Right cardiac atrium (tissue), 5 donors: ENCODE measurements at places on chromosomes 6 and 20. TPM values are rescaled to one million over a fixed set of nuclear protein-coding genes. Genes with fewer than 3 reads are reported as not detected.

Gene C2
- total RNA-seq, result 11.4 TPM

DNA sequence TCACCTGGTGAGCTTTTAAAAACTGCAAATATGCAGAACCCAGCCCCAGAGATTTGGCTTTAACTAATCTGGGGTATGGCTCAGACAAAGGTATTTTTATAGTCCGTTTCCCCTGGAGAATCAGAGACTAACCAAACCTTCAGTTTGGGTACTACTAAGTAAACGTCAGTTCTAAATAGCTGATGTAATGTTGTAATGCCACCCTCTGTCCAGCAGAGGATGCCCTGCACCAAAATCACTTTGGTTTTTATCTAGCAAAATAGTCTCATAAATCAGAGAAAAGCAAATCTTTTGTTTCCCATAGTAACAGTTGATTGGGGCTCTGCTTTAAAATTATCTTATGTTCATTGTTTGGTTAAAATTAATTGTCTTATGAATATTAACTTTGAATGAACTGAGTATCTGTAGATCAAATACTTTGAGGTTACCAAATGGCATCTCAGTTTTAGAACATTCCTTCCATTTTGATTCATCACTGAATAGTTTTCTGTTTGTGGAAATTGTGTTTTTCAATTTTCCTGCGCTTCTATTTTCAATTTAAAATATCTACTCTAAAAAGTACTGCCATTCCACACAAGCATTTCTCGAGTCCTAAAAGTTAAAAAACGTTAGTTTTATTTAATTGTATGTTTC, 278.3 kb upstream of the PLCB4 start:
- peak; percentile 46 for DNase-seq

Gene CPNE5
- 64.6 TPM for total RNA-seq

Gene GABRR1
- not detected for total RNA-seq

Gene PROKR2
- not detected for total RNA-seq

- DNase-seq, result no peak
These were observed 145.1 kb downstream of the CLIC5 start for GRCh38 chr6:45870531-45870930.

Gene CLPSL2
- total RNA-seq, result not detected

Gene PRSS16
- 0.26 TPM for total RNA-seq

DNA sequence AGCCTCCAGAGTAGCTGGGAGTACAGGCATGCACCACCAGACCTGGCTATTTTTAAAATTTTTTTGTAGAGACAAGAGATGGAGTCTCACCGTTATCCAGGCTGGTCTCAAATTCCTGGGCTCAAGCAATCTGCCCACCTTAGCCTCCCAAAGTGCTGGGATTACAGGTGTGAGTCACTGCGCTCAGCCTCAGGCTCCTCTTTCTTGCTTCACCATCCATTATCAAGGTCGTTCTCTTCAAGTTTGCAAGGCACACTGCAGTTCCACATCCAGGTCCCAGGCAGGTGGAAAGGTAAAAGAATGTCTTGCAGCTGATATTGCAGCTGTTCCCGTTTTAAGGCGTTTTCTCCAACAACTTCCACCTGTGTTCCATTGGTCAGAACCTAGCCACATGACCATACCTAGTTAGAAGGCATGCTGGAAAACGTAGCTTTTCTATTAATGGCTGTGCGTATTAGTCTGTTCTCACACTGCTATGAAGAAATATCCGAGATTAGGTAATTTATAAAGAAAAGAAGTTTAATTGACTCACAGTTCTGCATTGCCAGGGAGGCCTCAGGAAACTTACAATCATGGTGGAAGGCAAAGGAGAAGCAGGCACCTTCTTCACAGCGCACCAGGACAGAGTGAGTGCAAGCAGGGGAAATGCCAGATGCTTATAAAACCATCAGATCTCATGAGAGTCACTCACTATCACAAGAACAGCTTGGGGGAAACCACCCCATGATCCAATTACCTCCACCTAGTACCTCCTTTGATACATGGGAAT, 51.7 kb downstream of the PCNA start:
- DNase-seq, result no peak

Gene PAQR8
- 6.1 TPM for total RNA-seq

- no peak for DNase-seq
These were observed 2.6 kb downstream of the PACSIN1 start for GRCh38 chr6:34468378-34468892.

Gene BNIP5
- total RNA-seq, result 0.06 TPM

Gene NAA20
- 49.4 TPM for total RNA-seq

DNA sequence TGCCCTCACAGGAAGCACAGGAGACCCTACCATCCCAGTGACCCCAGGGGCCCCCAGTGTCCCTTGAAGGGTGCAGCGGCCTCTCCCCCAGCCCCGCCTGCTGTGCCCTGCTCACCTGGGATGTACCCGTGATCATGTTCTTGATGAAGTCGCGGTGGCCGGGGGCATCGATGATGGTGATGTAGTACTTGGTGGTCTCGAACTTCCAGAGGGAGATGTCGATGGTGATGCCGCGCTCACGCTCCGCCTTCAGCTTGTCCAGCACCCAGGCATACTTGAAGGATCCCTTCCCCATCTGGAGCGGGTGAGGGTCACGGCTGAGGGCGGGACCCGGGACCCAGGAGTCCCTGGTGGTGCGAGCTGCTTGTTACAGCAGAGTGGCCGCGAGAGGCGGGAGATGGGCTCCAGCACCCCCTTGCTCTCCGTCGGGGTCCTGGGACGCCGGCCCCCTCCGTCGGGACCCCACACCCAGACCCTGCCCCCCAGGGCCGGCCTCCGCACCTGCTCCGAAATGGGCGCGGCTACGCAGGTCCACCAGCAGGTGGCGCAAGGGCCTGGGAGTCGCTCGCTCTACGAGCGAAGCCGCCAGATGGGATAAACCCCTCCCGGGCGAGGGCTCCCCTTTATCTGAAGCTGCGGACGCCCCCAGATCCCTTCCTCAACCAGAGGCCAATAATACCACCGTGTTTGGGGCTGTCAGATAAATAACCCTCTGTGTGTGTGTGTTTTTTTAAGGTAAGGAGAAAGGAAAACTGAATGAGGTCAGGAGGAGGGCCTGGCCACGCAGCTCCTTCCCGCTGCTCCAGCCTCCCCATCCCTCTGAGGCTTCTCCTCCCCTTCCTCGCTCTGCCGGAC, 2.9 kb downstream of the EEF1A2 start:
- DNase-seq, result peak; percentile 90

- peak; percentile 78 for DNase-seq
These were observed 447.0 kb downstream of the LMBRD1 start for GRCh38 chr6:69349771-69350170.

DNA sequence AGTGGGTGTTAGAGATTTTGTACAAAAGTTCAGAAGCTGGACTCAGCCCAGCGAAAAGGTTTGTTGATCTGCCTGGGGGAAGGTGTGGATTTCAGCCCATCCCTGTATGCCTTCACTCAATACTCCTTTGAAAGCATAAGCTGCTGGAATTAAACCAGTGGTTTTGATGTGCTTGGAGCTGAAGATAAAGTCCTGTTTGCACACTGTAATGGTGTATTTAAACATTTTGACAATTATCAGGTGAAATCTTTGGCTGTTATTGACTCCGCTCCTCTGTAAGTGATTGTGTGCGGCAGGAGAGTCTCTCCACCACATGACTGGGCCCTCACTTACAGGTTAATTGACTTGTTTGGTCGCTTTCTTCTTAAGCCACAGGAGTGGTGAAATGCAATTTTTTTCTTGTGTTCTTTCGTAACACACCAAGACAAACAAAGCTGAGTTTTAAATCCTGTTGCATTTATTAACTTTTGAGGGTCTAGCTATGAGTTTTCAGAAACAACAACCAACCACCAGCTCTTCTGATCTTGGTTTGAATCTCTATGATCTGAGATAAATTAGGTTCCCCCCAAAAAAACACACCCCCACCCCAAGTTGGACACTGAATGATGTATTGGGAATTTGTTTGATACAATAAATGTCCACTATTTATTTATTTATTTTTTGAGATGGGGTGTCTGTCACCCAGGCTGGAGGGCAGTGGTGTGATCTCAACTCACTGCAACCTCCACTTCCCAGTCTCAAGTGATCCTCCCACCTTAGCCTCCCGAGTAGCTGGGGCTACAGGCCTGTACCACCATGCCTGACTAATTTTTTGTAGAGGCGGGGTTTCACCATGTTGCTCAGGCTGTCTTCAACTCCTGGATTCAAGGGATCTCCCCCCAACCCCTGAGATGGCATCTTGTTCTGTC, 46.3 kb upstream of the NCOA3 start:
- DNase-seq, result no peak

DNA sequence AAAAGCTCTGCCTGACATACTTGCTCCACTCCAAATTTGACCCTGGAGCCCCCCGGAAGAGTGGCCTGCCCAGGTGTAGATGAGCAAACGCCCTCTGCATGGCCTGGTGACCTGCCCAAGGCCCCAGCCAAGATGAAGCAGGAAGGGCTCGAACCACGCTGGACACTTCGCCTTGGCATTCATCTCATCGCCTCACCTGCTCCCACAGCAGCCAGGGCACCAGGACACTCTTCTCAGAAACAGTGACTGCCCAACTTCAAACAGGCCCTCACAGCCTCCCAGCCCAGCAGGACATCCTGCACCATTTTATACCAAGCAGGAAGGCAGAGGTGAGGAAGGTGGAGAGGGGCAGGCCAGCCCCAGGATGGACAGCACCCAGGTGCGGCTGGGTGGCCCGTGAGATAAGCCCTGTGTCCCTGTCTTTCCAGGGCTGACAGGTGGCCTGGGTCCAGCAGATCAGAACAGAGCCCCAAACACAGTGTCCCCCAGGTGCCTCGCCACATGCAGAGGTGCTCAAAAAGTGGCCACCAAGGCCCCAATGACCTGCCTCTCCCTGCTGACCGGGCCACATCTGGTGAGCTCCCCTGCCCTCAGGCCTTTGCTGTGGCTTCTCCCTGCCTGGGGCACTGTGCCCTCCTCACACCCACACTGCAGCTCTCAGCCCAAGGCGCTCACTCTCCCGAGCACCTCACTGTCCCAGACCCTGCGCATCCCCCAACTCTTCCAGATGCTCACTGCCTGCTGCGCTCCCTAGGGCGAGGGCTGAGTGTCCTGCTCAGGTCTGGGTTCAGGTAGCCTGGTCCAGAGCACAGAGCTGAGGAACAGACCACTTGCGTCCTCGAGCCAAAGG, 7.2 kb downstream of the ACSS1 start:
- DNase-seq, result peak; percentile 47

DNA sequence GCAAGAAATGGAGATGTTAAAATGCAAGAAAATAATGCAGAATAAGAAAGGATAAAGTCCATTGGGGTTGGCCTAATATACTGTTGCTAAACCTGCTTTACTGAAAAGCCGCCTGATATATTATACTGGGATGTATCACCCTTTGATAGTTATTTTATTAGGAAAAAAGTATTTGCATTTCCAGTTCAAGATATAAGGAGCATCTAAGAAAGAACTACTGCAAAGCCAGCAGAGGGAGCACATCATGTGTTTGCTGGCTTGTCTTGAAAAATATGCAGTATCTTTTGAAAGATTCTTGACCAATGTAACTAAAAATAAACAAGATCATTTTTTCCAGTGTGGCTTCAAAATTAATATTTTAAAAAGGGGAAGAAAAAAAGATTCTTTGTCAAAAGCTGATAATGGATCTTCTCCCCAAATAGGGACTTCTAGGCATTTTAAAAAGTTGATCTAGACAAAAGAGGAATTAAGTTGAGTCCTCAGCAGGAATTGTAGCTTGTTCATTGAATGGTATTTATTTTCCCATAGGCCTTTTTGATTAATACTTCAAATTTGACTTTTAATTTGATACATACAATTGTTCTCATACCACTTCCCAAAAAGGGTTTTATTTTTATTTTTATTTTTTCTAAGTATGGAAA, 214.9 kb downstream of the ZFAND3 start:
- no peak for DNase-seq

Gene SLCO4A1
- total RNA-seq, result 4.7 TPM

GRCh38 chr6:111844376-111844775, 28.9 kb downstream of the FYN start:
- DNase-seq, result no peak

DNA sequence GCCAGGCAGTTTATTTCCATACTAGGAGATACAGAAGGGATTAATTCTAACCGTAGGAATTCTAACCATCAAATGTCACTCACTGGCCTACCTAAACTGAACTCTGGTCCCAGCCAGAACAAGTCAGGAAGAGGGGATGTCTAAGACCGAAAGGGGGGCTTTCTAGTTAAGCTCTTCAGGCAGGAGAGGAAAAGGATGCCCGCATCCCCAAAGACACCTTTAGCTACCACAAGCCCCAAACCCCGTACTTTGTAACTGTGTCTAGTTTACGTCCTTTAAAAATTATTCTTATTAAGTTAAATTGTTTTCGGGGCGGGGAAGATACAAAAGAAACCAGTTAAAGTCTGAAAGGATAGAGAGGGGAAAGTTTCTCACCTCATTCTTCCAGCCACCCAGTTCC, 1.2 kb upstream of the ZNF76 start:
- DNase-seq, result no peak

Gene POLR1H
- 15.0 TPM for total RNA-seq

Gene TOX2
- 1.0 TPM for total RNA-seq

GRCh38 chr6:5053038-5053437, 32.1 kb upstream of the PPP1R3G start:
- no peak for DNase-seq

DNA sequence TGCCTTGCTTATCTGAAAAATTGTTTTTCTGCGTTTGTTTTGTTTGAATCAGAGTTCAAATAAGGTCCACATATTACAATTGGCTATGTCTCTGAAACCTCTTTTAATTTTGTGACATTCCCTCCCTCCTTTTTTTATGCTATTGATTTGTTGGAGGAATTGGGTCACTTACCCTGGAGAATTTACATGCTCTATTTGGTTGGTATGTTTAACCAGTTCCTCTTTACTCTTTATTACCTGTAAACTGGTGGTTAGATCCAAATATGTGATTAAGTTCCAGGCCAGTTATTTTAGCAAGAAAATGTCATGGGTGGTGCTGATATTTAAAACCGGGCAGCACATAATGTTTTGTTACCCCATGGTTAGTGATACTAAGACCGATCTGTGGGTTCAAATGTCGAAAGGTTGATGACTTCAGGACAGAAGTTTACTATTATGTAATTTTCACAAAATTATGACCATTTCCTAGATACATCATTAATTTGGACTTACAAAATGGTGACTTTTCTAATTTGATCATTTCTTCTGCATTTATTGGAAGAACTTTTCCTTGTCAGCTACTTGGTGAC, 77.3 kb downstream of the KIZ start:
- DNase-seq, result no peak

DNA sequence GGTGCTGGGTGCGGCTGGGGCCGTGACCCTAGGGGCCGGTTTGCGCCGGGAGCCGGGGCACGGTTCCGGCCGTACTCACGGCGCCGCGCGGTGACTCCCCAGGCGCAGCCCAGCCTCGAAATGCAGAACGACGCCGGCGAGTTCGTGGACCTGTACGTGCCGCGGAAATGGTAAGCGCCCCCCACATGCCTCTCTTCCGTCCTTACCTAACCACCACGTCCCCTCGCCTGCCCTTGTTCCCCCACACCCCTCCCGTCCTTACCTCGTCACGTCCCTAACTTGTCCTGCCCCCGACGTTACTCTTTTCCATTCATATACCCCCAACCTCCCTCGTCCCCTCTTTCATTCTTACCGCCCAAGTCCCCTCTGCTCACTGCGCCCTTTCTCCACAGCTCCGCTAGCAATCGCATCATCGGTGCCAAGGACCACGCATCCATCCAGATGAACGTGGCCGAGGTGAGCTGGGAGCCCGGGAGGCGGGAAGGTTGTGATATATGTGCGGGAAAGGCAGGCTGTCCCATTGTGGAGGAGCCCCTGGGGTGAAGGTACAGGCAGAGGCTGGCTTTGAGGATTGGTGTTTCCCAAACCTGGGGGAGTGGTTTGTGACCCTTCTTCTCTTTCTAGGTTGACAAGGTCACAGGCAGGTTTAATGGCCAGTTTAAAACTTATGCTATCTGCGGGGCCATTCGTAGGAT, 463 bp downstream of the RPS21 start:
- no peak for DNase-seq
